ENCODE measurements at places on chromosomes 7 and 10.

- DNase-seq, result no peak
Measured at GRCh38 chr10:97721871-97722780, 8.6 kb downstream of the MARVELD1 start.

GRCh38 chr10:122342293-122343134, 32.0 kb upstream of the PLEKHA1 start:
- peak; percentile 55 for DNase-seq

DNA sequence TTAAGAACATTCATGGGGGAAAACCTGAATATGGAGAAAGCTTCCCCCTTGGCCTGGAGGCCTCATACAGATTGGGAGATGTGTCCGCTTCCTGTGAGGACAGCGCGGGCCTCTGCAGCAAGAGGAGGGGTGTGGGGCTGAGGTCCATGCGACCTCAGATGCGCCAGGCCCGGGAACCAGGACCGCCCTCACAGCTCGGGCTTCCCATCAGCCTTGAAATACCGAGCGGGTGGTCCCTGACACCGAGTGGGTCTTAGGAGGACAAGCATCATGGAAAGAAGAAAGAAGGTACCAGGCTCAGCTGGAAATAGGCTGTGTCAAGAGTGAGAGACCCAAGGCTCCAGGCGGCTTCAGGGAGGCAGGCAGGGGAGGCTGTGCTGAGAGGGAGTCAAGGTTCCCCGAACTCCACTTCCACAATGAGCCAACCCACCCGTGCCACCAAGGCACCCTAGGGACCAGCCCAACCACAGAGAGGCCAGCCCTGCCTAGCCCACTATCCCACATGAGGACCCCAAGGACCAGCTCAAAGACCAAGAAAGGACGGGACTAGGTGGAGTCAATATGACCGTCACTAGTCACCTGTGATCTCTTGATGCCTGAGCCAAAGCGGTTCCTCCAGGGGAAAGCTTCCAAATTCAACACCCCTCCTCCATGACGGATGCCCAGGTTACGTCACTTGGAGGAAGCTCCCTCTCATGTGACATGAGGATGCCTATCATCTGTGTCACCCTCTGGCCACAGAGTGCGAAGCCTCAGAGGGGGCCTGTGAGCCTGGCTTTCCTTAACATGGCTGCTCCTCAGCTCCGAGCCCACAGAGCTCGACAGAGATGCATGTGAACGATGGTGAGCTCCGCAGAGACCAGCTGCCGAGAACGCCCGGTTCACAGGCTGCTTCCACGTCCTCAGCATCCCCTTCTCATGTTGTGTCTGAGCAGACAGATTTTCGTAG, 103.7 kb downstream of the TCERG1L start:
- no peak for DNase-seq

DNA sequence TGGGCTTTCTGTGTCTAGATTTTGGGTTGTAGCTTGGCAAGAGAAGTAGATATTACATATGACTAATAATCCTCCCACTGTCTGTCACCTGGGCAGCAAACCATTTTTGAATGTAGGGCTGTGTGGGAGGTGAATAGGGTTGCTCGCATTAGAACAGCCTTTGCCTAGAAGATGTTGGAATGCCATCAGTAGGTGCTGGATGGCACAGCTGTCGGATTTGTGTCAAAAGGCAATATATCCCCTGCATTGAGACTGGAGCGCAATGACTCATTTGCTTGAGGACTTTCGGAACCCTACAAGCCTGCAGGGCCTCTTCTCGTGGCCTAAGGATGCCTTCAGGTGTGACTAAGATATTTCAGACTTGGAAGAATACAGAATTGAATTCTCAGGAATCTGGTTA, 323.8 kb downstream of the GPR158 start:
- DNase-seq, result no peak

GRCh38 chr7:518630-519483, 789 bp downstream of the PDGFA start:
- peak; percentile 8 for DNase-seq

DNA sequence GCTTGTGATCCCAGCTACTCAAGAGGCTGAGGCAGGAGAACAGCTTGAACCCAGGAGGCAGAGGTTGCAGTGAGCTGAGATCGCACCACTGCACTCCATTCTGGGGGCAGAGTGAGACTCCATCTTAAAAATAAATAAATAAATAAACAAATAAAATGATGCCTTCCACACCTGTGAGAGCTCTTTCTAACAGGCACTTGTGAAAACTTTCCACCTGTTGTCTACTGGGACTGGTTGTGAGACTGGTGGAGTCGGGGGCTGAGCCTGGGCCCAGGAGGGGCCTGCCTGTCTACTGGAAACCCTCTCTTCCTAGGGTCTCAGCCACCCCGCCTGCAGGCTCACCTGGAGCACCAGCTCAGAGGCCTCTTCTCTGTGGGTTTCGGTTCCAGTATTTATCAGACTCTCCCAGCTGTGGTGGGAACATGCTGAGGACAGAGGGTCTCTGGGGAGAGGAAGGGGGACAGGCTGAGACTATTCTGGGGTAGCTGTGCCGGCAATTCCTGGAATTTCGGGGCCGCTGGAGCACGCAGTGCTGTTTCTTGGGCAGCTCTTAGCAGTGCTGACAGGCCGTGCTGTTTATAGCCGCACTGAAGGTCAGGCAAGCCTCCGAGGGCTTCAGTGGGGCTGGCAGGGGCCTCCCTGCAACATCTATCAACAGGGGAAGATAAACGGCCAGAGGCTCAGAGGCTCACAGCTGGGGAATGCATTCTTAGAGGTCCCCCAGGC, 3.8 kb downstream of the LDB3 start:
- no peak for DNase-seq

DNA sequence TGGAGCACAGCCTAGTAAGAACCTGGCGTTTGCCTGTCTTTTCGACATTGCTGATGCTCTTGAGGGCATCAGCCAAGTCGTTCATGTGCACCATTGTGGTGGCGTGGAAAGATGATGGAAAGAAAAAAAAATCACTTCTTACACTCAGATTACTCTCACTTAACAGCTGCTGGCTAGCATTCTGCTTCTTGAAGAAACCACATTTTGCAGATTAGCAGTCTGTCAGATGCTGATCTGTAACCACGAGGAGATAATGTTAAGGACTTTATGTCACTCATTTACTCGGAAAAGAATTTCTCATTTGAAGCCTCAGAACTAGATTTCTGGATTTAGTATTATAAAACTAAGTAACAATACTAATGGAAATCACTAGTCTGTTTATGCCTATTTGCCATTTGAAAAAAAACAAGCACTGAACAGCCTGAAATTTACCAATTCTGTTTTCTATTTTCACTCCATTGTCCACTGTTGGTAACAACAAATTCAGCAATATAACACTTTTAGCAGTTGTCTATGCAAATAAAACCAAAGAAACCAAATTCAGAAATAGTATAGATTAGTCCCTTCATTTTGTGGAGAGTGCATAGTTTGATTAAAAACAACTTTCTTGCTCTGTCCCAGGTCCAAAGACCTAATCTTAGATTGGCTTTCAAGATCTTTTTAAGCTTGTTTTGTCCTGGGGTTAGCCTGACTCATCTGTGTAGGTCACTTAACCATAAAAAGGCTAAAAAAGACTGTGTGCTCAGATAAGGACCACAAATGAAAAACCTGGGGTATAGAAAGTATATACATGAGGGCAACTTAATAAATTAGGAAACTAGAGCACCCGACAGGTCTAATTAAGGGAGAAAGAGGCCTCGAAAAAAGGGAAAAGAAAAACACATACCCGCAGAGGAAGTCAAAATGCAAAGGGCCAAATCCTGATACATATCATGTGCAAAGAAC, 67.5 kb downstream of the NT5C2 start:
- no peak for DNase-seq

- peak; percentile 18 for DNase-seq
Measured at GRCh38 chr10:100184840-100185239, 989 bp downstream of the ERLIN1 start.

DNA sequence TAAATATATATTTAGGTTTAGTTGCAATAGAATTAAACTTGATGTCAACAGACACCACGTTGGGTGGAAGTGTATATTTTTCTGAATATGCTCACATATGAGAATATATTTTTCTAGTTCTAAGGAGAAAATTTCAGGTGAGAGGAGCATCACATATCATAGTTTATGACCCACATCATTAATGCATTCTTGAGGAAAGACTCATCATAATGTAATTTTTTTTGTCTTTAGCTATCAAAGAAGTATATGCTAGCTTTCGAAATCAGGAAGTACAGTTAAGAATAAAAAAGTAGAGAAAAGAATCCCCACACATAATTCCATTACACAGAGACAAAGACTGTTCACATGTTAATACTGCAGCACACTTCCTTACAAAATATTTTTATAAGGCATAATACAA, 30.4 kb downstream of the A1CF start:
- no peak for DNase-seq

- DNase-seq, result no peak
Measured at GRCh38 chr7:69820479-69821192, 222.4 kb downstream of the AUTS2 start.

DNA sequence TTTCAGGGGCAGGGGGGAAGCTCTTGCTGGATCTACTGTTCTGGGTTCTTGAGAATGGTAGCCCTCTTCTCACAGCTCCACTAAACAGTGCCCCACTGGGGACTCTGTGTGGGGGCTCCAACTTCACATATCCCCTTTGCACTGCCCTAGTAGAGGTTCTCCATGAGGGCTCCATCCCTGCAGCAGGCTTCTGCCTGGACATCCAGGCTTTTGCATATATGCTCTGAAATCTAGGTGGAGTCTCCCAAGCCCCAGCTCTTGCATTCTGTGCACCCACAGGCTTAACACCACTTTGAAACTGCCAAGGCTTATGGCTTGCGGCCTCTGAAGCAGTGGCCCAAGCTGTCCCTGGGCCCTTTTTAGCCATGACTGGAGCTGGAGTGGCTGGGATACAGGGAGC, 150.7 kb downstream of the LRMDA start:
- DNase-seq, result no peak

DNA sequence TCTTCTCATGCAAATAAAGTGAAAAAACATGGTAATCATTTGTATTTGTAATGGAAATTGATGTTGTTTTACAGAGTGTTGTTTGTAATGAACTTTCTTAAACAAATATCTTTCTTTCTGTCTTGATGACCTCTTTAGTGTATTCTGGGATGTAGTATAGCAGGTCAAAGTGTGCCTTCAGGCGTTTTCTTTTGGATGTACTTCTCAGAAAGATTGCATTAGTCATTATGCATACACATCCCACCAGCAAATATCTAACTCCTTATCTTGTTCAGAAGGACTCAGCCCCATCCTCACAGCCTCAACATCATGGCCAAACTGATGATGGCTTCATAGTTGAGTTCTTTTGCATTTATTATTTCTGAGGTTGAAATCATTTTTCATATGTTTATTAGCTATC, 124.7 kb downstream of the LRRC18 start:
- DNase-seq, result no peak

DNA sequence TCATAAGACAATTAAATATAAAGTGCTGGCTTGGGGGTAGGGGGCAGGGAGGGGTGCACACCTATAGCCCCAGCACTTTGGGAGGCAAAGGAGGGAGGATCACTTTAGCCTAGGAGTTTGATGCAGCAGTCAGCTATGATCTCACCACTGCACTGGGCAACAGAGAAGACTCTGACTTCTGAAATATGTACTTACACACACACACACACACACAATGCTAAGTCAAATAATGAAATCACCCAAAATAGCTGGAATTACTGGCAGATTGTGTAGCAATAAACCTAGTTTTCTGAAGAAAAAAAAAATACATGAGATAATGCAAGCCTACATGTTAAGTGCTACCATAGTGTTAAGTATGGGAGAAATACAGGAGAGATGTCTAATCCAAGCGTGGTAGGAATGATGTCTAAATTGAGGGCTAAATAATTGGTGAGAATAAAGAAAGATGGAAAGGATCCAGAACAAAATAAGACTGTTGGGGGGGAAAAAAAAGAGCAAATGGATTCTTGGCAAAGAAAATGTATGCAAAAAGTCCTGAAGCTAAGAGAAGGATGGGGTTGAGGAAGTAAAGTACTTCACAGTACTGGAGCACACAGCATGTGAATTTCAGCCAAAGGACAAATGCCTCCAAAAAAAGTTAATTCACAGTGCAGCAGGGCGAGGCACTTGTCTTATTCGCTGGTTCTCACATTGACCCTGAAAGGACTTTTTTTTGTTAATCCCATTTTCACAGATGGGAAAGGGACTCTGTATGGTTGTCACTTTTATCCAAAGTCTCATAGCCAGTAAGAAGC, 73.9 kb downstream of the IGF2BP3 start:
- DNase-seq, result no peak
